ENCODE measurements at places on chromosomes 11 and 22.

GRCh38 chr11:128904656-128905344, 13.6 kb downstream of the KCNJ5 start:
- DNase-seq = no peak

DNA sequence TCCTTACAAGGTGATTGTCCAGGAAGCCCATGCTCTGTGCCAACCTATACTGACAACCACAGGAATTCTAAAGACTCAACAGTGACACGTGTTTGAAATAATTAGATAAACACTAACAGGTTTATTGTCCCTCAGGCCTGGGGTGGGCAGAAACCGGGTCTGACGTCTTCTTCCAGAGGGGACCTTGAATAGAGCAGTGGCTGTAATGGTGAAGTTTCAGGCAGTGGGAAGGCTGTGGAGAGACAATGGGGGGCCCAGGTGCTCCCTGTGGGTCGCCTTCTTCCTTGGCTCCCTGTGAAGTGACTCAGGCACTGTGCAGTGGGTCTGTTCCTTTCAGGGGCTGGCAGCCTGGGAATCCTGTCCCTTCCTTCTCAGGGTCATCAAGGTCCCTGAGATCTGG, 54.6 kb downstream of the OTOG start:
- DNase-seq = no peak

DNA sequence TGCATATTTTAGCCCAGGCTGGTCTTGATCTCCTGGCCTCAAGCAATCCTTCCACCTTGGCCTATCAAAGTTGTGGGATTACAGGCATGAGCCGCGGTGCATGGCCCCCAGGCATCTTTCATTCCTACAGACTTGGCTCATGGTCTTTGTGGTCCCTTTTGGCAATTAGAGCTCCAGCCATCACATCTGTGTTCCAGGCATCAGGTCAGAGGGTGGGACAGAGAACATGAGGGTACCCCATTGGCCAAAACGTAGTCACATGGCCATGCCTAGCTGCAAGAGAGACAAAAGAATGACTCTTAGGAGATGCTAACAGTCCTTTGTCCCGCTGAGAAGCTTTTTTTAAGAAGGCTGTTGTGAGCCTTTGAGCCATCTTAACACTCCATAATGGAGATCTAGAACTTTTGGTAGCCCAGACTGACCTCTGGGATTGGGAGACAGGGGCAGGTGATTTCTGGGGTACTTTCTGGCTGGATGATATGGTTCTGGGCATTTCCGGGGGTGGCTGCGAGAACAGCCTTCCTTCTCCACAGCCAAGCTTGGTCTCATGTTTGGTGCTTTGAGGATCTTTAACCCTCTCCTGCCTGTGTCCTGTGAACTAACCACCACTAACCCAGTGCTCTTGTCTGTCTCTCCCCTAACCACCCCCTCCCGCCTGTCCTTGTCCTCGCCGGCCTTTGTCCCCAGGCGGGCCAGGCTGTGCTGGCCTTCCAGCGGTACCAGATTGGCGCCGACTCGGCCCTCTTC, 18.4 kb upstream of the TAB1 start:
- DNase-seq = no peak

DNA sequence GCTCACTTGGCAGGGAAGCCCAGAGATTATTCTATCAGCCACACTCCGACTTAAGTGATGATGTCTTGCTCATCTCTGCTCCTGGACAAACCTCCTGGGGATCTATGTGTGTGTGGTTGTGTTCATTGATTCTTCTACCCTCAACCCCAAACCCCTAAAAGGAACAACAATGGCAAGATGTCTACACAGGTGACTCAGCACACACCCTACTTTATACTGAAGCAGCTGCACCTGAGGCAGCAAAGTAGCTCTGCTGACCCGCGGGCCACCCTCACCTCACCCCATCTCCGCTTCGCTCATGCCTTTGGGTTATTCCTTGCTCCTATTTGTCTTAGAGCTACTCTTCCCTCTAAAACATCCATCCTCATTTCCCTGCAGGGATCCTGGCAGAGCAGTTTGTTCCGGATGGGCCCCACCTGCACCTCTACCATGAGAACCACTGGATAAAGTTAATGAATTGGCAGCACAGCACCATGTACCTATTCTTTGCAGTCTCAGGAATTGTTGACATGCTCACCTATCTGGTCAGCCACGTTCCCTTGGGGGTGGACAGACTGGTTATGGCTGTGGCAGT, 38.7 kb downstream of the TMEM45B start:
- DNase-seq = no peak

- DNase-seq = no peak
These were observed 40.5 kb upstream of the CABP7 start for GRCh38 chr22:29679316-29679715.

- no peak for DNase-seq
These were observed 18.5 kb upstream of the QSER1 start for GRCh38 chr11:32874132-32874531.

- no peak for DNase-seq
These were observed 290.0 kb downstream of the TBC1D22A start for GRCh38 chr22:47052236-47053012.

- peak; percentile 77 for DNase-seq
These were observed 13.6 kb downstream of the MRPL21 start for GRCh38 chr11:68889948-68890446.

DNA sequence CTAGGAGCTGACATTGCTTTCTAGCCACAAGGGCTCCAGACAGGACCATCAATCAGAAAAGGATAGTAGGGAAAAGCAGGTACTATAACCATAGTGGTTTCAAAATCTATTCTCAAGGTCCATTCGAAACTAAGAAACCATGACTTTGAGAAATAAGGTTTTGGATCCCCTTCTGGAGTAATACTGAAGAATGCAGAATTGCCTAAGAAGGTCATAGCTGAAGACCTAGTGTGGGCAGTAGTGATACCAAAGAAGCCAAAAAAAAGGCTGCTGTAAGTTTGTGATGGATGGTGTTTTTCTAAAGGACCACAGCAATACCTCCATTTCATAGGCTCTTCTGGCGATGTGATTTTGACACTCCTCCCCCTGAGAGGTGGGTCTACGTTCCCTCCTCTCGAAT, 163.1 kb downstream of the MAML2 start:
- DNase-seq = no peak

DNA sequence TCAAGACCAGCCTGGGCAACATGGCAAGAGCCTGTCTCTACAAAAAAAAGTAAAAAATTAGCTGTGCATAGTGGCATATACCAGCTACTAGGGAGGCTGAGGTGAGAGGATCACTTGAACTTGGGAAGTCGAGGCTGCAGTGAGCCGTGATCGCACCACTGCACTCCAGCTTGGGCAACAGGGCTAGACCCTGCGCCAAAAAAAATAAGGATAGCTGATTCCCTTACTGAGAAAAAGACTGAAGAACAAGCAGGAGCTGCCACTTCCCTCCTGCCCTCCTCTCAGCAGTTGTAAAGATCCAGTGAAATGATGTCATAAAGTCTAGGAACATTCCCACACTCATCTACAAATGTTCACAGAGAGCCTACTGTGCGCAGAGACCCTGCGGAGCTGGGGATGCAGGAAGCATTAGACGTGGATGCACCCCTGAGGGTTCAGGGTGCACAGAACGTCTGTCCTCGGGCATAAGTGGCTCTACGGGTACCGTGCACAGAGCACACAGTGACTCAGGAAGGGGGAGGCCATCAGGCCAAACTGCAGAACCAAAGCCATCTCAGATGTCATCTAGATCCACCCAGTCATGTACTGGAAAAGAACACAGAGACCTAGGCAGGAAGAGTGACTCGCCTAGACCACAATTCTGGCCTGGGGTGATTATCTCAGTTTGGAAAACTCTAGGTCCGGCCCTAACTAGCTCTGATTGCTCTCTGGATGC, 11.7 kb downstream of the SEC14L2 start:
- no peak for DNase-seq
